Left lung (tissue), 14 donors: ENCODE measurements at places on chromosomes 16 and 17.
A peak's percentile ranks its signal among the peaks of the same experiment; 100 is the strongest.

GRCh38 chr17:44304651-44305050, 3.8 kb upstream of the RUNDC3A start:
- no peak for DNase-seq

DNA sequence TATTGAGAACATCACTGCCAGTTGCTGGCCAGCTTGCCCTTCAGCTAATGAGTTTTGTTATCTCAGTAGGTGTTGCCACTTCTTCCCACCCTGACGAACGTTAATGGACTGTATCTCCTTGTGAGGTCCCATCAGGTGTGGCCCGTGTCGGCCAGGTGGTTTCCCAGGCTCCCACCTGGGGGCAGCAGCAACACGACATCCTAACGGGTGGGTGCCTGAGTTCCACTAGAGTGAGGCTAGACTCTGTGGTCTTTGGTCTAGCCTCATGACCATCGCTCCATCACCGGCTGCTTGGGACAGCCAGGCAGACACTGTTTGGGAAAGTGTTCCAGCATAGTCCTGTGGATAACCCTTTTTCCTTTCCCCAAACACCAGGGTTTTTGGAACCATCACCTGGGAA, 45.6 kb upstream of the LCMT1 start:
- DNase-seq: no peak

GRCh38 chr17:77695386-77695785, 263.1 kb upstream of the TNRC6C start:
- DNase-seq: no peak

DNA sequence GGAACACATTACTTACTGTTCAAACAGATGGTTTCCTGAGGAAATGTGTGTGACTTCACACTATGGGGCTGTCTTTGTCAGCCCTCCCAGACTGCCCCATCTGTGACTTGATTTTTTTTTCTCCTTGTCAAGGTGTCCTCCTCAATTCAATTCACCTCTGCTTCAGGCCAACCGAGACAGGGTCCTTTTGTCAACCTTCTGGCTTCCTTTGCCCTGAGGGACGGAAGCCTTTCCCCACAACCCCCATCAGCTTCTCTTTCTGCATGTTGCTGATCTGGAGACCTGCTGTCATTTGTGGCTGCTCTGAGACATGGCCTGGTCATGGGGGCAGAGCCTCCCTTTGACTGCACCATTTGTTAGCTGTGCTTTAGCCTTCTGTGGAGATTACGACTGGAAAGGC, 21.3 kb upstream of the RGS9 start:
- no peak for DNase-seq

- DNase-seq: peak; percentile 77
Observed at GRCh38 chr16:69100071-69100691, 5.3 kb upstream of the HAS3 start.

- no peak for DNase-seq
Observed at GRCh38 chr17:44489581-44489980, 13.6 kb downstream of the GPATCH8 start.

GRCh38 chr17:8005967-8006730, 3.7 kb downstream of the GUCY2D start:
- no peak for DNase-seq

GRCh38 chr16:11556945-11557720, 29.6 kb downstream of the LITAF start:
- no peak for DNase-seq

DNA sequence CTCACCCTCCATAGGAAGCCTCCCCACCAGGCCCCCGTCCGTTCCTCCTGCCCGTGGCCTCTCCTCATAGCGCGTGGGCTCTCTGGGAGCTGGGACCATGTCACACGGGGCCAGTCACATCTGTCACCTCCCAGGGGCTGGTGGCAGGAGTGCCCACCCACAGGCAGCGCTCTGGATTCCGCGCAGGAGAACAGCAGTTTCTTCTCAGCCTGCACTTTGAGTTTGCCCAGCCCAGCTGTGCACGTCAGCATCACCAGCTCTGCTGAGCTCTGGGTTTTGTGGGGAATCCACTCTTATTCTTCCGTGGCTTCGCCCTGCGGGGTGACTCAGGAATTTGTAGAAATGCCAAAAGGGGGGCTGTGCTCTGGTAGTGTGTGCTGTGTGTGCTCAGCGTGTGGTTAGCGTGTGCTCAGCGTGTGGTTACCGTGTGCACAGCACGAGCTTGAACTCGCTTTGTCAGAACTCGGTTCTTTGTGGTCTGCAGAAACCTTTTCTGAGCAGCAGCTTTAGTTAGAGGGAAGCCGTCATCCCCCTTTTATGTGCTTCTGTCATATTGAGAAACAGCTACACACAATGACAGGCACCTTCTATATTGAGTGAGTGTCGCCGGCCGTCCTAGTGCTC, 3.2 kb downstream of the ACSF3 start:
- peak; percentile 34 for DNase-seq

GRCh38 chr16:11615748-11616447, 29.2 kb upstream of the LITAF start:
- DNase-seq: no peak

- peak; percentile 65 for DNase-seq
Observed at GRCh38 chr17:59331929-59332748, 684 bp downstream of the YPEL2 start.

- peak; percentile 72 for DNase-seq
Observed at GRCh38 chr17:45432405-45433158, at the start of gene ARHGAP27. Gene ARHGAP27 (minus strand): TSS chr17:45432870. CDS start chr17:45430279, 2,591 bp downstream.

DNA sequence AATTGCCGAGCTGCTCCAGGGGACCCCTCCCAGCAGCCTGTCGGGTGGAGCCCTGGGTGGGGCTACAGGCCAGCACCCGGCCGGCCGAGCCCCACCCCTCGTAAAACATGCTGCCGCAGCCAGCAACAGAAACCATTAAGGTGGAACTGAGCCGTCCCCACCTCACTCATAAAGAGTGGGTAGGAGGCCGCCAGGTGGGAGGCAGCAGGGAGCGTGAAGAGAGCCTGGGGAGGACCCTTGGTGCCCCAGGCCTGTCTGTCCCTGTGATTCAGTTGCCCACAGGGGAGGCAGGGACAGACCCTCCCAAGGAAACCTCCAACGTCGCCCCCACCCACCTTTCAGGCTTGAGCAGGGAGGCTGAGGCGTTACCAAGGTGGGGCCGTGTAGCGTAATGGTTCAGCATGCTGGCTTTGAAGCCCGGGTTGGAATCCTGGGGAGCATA, 8.4 kb downstream of the FOXN1 start:
- no peak for DNase-seq

DNA sequence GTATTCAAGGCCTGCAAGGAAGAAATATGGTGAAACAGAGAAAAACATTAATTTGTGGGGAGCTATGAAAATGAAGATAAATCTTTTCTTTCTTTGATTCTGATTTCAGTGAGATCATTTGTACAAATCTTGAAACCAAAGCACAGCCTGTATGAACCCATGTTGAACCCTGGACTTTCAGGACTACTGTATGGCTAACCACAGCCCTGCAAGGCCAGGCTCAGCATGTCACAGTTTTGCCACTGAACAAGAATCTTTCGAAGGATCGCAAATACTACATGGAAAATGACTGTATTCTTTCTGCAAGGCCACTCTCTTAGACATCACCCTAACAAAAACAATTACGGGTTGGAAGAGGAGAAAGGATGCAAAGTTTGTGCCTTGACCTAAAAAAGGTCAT, 161.7 kb upstream of the MAF start:
- no peak for DNase-seq

DNA sequence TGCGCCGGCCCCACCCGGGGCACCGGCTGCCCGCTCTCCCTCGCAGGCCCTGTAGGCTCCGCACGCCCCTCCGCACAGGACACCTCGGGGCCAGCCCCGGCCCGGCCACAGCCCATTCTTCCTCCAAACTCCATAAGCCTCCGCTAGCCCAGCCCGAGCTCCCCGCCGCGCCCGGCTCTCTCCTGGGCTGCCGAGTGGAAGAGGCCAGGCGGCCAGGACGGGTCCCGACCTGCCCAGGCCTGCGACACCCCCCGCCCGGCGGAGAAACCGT, 397 bp downstream of the NCOR1 start:
- no peak for DNase-seq

DNA sequence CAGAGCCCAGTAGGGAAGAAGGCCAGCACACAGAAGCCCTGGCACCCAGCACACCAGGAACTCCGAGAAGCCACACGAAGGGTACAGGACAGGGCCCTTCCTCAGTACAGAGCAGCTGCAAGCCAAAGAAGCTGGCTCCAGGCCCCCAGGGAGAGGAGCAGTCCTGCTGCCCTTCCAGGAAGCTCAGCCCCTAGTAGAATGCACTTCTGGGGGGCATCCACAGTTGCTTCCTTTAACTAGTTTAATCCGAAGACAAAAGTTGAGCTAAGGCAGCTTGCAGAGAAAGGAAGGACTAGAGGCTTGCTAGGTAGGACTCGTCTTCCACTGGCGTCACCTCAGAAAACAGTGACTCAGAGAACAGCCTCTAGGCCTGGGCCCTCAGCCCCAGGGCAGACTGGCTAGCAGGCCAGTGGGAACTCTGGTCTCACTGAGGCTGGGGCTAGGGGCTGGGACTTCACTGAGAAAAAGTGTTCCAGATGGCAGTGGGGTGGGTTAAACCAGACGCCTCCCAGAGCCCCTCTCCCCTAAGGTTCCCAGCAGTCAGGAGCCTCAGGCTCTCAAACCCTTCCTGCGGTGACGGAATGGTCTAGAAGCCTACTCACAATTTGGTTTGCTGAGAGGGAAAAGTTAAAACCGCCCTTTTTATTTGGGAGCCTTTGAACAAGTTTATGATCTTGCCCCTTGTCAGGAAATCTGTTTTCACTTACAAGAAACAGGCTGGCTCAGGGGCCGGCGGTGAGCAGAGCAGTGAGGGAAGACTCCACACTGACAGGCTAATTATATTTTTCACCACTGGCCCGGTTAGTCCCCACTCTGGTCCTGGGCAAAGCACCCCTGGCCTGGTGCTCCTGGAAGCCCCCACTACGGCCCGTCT, 41.4 kb downstream of the ACTG1 start:
- no peak for DNase-seq

GRCh38 chr16:23900480-23901177, 64.8 kb downstream of the PRKCB start:
- no peak for DNase-seq

GRCh38 chr16:27468941-27469531, 67.1 kb downstream of the IL21R start:
- no peak for DNase-seq

DNA sequence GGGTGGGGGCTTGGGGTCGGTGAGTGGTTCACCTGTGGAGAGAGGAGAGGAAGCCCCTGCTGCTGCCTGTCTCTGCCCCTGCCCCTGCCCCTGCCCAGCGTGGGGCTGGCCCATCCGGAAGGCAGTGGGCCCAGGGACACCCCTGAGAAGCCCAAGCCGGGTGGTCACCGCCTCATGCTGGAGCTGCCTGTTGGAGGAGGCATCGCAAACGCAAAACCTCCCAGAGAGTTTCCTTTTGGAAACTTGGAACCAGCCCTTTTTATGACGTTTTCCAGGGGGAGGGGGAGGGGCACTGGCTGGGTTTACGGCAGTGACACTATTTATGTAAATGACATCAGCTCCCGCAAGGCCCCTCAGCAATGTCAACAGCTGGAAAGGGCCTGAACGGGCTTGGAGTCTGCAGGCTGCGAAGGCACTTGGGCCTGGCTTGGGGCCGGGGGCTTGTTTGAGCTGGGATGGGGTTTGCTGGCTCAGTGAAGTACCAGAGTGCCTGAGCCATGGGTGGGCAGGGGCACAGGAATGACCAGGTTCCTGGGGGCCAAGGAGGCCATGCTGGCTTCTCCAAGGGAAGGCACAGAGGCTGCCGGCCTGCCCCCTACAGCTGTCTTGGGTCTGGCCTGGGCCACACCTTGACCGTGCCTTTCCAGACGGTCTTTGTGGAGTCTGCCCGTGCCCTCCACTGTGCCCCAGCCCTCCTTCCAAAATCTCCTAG, 219.5 kb downstream of the NTN1 start:
- DNase-seq: peak; percentile 82

DNA sequence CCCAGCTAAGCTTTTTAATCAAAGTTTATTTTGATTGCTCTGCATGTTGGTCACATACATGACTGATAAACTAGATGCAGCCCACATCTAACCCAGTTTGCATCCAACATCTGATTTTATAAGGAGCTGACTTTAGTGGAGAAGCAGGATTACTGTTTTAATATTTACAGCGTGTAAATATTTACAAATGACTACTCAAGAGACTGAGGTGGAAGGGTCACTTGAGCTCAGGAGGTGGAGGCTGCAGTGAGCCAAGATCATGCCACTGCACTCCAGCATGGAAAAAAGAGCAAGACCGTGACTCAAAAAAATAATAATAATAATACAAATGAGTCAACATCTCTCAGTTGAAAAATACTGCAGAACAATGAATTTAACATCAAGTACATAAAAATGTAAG, 50.8 kb downstream of the PARN start:
- DNase-seq: no peak

- DNase-seq: no peak
Observed at GRCh38 chr17:80025796-80026195, 9.9 kb downstream of the TBC1D16 start.

- DNase-seq: no peak
Observed at GRCh38 chr17:16440901-16441629, 25.7 kb downstream of the TRPV2 start.
